Ovary (tissue), 10 donors: ENCODE measurements at places on chromosomes 13 and 19. TPM values are rescaled to one million over a fixed set of nuclear protein-coding genes. Genes with fewer than 3 reads are reported as not detected.

DNA sequence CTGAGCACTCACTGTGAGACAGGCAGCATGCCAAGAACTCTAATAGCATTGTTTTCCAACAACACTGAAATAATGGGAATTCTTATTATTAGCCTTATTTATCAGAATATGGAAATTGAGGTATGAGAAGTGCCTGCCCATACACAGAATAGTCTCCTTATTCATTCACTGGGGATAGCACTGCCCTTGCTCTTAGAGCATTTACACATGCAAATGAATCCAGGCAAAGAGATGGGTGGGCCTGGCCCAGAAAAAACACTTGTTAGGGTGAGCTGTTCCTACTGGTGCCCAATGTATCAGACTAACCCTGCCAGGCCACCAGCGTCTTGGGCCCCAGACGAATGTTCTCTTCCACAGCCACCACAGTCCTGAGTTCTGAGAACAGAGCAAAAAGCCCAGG is 112.9 kb downstream of the TUBA3C start:
- DNase-seq, result no peak

DNA sequence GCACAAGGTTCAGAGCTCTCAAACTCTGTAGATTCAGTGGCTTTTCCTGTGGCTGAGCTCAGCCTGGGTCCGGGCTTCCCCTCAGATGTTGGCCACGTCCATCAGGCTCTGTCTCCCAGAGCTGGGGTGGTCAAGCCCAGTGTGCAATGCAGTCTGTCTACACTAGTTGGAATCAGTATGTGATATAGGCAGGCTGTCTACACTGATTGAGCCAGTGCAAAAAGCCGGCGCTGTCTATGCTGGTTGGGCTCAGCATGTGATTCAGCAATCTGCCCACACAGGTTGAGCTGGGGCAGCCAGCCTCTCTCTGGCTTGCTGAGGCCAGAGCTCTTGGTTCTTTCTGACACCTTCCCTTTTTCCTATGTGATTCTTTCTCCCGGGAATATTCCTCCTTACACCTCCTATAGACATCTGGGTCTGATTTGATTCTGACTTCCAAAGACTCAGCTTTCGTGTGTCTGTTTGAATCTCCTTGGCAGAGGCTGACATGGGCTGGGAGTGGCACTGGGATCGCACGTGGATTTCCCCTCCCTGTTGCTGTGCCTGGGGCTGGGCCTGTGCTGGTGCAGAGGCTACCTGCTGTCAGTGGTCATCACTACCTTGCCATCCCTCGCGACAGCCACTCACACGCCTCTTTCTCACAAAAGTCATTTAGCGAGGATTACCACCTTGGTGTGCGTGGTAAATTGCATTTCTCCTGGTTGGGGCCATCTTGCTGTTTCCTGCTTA is 9.3 kb downstream of the CHST8 start:
- DNase-seq, result no peak

The BEST2 gene
- polyA plus RNA-seq, result not detected

DNA sequence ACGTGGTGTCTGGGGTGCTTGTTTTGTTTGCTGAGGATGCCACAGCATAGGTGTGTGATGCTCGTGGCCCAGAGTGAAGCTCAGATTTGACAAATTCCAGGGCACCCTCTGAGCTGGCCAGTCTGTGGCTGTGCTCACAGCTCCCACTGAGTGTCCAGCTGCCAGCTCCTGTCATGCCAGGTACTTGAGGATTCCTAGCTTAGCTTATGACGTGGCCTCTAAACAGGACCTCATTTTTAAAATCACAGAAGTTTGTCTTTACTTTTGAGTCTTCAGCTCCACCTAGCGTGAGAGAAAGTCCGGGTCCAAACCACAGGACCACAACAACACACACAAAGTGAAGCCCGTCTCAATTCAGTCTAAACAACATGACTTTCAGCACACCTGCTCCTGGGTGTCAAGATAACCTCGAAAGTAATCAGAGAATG is 117.3 kb downstream of the RAB20 start:
- DNase-seq, result no peak

- no peak for DNase-seq
Measured at GRCh38 chr13:97119943-97120342, 102.2 kb upstream of the MBNL2 start.

GRCh38 chr19:21466627-21467026 is 38.8 kb upstream of the ZNF429 start:
- no peak for DNase-seq

DNA sequence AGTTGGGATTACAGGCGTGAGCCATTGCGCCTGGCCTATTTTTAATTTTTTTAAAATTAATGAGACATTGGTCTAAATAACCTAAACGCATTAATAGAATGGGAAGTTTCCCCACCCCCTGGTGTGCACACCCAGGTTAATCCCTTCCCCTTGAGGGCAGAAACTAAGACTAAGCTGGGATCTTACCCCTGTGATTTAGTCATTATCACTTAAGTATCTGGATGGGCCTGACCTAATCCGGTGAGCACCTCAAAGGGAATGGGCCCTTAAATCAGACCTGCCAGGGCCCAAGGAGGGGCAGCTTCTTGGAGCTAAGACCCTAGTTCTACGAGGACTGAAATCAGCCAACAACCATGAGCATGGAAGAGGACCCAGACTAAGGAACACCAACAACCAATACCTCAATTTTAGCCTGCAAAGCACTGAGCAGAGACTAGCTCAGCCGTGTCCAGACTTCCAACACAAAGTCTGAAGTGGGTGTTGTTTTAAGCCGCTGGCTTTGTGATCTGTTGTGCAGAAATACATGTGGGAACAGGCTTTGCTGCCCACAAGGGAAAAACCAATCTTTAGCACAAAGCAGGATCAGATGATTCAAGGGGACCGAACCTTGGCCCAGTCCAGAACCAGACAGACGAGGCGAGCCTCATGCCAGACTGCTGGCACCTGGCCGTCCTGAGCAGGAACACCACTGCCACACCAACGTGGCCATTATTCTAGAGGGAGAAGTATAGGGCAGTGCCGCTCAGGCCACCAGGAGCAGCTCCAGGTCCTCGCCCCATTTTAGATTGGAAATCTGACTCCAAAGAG is 7.1 kb downstream of the UBE2S start:
- DNase-seq, result no peak
